ENCODE measurements at places on chromosomes 3 and 15.

GRCh38 chr3:20140881-20141280, 45.1 kb downstream of the SGO1 start:
- no peak for DNase-seq

DNA sequence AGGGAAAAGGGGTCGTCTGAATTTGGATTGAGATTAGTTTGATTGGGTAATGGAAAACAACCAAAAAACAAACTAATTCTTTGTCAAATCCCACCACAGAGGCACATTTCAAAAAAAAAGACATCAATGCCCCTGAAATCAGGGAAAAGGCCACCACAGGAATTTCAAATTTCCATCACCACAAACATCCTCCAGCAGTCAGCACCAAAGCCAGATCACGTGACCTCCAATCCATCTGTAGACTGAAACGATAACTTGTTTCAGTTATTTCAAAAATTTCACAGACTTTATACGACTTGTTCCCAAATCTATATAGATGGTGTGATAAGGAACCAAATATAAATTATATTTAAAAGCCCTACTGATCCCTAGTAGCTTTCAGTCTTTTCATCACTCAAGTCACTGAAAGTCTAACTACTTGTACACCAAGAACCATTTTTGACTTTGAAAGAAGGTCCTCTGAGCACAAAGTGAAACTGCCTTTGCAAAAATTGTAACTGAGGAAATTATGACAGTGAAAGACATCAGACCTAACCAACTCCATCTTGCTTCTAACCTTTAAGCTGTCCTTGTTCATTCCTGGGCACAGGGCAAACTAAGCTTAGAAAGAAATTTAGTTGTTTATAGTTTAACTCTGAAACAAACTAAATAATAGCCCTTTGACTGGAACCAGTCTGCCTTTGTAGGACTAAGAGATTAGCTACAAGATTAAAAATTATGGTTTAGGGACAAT, 48.1 kb upstream of the PLCL2 start:
- no peak for DNase-seq

- no peak for DNase-seq
Observed at GRCh38 chr3:17793542-17794195, 51.2 kb upstream of the TBC1D5 start.

- no peak for DNase-seq
Observed at GRCh38 chr15:64305261-64305660, 50.7 kb downstream of the CSNK1G1 start.

GRCh38 chr15:47756872-47757271, 39.6 kb downstream of the SEMA6D start:
- DNase-seq = no peak

GRCh38 chr3:9332250-9333030, 30.4 kb upstream of the THUMPD3 start:
- DNase-seq = no peak

DNA sequence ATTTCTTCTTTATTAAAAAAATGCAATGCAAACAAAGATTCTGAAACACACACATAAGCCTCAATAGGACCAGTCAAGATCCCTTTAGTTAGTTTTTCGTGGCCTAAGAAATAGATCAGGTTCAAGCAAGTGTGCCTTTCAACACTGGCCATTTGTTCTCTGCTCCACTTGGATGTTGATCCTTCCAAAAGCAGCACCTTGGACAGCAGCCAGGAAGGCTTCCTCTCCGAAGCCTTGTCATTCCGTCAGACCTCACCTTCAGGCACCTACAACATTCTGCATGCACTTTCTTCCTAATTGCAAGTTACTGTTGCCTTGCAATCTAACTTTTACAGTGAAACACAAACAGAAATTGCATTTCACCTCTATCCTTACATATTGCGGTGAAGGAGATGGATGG, 155.9 kb upstream of the FEZF2 start:
- no peak for DNase-seq

- DNase-seq = no peak
Observed at GRCh38 chr15:58161436-58161930, 23.3 kb downstream of the AQP9 start.

- DNase-seq = peak; percentile 61
Observed at GRCh38 chr15:40776537-40777141, 6.9 kb downstream of the C15orf62 start.

GRCh38 chr3:17292556-17292955, 407.8 kb downstream of the PLCL2 start:
- no peak for DNase-seq

DNA sequence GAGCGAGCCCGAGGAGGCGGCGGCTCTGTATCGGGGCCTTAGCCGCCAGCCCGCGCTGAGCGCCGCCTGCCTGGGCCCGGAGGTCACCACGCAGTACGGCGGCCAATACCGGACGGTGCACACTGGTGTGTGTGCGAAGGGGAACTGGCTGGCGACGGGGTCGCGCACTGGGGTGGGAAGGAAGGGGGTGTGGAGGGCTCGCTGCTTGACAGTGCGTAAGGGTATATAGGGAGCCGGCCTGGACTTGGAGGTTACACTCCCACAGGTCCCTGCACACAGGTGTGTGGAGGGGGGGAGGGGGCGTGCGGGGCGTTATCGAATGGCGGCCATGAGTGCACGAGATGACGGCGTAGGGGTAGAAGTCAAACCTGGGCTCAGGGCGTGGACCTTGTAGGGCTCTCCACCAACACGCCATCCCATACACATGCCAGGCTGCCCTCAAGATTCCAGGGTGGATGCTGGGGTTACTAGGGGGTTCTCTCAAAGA, 389 bp downstream of the APEH start:
- peak; percentile 20 for DNase-seq

DNA sequence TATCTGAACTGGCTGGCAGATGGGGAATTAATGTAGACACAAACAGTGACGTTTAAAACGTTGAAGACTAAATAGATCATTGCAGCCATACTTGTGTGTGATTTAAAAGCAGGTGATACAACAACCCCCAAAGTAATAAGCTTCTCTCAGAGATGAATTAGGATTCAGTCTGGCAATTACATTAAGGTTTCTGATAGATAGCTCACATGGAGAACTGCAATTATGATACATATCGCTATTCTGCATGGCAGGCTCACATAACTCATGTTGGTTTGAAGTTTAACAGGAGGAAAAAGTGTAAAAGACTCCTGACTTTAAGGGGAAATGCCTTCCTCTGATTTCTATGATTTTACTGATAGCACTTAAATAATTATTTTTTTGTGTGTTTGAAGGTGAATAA, 196.9 kb downstream of the CLSTN2 start:
- no peak for DNase-seq

DNA sequence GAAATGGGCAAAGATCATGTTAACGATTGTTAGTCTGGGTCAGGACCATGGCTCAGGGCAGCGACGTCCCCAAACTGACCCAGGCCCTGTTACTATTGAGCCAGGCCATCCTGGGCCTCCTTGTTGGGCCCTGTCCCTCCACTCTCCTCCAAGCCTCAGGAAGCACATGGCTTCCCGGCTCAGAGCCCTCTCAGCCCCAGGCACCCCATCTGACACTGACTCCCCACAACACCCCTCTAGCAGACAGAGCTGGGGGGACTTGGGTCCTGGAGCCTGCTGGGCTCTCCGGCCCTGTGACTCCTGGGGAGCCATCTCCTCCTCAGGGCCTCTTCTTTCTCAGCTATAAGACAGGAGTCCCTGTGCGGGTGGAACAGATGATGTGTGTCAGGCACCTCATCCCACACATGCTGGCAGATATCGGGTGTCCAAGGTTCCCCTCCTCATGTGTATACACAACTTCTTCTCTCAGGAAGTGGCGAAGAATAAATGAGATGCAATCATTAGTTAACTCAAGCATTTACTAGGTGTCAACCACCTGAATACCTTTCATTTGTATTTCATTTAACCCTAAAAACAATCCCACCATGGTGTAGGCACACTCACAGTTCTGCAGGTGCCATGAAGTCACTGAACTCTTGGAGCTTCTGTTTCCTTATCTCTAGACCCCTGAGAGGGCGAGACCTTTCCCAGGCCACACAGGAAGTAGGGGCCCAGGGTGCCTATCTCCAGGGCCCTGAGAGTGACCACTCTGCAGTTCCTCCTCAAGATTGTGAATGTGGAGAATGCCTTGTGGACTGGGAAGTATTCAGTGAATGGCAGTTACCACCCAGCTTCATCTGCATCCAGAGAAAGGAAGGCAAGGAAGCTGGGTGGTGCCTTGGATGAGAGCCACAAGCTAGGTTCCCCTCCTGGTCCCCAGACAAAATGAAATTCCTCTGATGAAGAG, 282.5 kb upstream of the TLE3 start:
- no peak for DNase-seq

- no peak for DNase-seq
Observed at GRCh38 chr3:31919528-31919927, 61.5 kb downstream of the OSBPL10 start.

- DNase-seq = no peak
Observed at GRCh38 chr3:120778776-120779175, 36.2 kb downstream of the GTF2E1 start.

DNA sequence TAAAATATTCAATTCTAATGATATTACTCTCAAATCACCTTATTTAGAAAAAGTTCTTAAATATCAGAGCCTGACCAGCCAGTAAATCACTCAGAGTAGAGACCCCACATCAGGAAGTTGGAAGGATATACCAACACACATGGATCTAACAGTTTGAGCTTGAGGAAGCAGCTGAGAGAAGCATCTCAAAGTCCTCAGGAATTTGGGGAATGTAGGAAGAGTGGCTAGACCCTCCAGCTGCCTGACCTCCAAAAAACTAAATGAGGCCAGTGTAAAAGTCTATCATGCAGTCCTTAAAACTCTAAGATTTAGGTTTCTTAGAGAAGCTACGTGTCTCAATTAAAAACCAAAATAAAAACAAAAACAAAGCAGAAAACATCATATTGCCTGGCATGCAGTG, 55.4 kb downstream of the SETD2 start:
- no peak for DNase-seq

DNA sequence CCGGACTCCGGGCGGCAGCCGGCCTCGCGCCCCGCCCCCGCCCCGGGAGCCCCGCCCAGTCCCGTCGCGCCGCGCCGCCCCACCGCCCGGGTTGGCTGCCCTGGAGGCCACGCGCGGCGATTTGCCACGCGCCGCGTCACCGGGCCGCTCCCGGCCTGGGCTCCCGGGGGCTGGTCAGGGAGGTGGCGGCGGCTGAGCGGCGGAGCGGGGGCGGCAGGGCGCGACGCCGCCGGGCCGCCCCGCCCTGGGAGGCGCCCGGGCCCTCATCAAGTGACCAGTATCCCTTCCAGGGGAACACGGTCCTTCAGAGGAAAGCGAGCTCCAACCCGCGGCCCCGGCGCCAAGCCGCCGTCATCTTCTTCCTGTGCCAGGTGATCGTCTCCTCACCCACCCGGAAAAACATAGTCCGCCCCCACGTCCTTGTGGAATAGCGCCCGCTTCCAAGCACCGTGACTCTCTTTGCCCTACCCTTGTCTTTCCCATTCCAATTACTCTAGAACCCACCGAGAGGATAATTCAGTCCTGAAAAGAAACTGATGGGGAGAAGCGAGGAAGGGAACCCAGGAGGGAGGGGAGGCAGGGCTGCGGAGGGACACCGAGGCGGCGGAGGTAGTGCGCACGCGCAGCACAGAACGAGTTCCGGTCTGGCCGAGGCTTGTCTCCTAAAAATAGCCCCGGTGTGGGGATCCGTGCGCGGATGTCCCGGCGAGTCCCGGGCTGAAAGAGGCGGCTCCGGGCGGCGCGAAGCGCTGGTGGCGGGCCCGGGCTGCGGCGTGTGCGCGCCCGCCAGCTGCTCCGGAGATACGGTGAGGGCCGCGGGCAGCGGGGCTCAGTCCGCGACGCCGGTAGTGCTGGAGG, at the start of gene MEF2A:
MEF2A (plus strand) TSS at position 686 of the 858 bp plus-strand sequence. CDS start 67,136 bp downstream, outside the sequence.
- DNase-seq = peak; percentile 88

DNA sequence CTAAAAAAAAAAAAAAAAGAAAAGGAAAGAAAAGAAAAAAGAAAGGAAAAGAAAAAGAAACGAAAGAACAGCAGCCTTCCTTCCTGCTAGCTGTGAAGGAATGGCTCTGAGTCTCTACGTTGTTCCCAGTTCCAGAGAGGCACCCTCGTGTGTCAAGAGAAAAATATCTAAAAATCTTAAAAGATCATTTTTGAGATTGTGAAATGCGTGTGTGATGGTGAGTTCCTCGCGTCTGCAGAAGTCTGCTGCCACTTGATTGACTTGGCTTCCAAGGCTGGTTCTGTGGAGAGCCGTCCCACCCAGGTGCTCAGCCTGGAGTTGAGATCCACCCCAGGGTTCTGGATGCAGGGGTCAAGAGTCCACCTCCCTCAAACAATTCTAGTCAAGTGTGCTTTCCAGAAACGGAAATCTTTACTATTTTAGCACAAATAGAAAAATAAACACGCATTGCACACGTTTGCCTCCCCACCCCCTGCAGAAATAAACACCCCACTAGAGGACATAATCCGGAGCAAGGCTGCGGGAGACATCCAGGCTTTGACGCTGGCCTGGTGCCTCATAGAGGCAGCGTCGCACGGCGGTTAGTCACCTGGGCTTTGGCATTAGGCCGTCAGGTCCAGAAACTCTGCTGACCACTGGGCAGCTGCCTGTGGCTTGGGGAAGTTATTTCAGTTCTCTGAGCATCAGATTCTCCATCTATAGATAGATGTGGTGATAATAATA, 265.4 kb downstream of the FAM43A start:
- no peak for DNase-seq

- no peak for DNase-seq
Observed at GRCh38 chr15:70240082-70240481, 142.4 kb upstream of the TLE3 start.

GRCh38 chr3:126026761-126027160, 57.2 kb downstream of the SLC41A3 start:
- DNase-seq = no peak

- no peak for DNase-seq
Observed at GRCh38 chr3:136380530-136380929, 130.4 kb downstream of the PCCB start.

- no peak for DNase-seq
Observed at GRCh38 chr3:169218314-169218983, 445.1 kb downstream of the MECOM start.

DNA sequence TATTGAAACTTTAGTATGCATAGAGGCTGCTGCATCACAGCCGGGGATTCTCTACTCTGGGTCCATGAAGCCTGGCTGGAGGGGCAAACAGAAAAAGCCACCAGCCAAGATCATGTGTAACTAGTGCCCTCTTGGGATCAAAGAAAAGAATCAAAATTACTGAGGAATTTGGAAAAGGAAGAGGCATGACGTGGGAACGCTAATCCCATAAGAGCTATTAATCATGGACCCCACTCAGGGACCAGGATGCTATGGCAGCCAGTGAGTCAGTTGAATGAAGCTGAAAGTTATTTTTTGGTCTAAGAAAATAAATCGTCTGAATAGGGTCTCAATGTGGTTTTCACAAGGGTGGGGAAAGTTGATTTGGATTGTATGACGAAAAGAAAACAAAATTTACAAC, 1165.1 kb downstream of the ROBO2 start:
- no peak for DNase-seq

- no peak for DNase-seq
Observed at GRCh38 chr3:140898340-140899180, 43.1 kb upstream of the SLC25A36 start.

DNA sequence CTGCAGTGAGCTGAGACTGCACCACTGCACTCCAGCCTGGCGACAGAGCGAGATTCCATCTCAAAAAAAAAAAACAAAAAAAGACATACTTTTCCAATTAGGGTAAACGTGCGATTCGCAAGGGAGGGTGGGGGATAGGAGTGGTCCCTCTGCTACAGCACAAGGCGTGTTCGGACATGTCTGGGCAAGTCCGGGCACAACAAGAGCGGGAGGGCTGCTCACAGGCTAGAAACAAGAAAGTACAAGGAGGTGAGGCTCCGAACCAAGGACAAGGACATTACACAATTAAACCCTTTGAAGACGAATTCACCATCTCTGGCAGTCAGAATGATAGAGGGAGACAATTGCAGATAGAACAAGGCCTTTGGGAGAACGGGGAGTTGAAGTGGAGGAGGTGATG, 32.2 kb upstream of the BCL2A1 start:
- DNase-seq = no peak

Data from stimulated activated CD8-positive, alpha-beta memory T cell treated with anti-CD3 and anti-CD28 coated beads, Interleukin-7, amount 100 ng/mL, for 4 hours (primary cell).